ENCODE measurements at places on chromosomes 16 and 17.

DNA sequence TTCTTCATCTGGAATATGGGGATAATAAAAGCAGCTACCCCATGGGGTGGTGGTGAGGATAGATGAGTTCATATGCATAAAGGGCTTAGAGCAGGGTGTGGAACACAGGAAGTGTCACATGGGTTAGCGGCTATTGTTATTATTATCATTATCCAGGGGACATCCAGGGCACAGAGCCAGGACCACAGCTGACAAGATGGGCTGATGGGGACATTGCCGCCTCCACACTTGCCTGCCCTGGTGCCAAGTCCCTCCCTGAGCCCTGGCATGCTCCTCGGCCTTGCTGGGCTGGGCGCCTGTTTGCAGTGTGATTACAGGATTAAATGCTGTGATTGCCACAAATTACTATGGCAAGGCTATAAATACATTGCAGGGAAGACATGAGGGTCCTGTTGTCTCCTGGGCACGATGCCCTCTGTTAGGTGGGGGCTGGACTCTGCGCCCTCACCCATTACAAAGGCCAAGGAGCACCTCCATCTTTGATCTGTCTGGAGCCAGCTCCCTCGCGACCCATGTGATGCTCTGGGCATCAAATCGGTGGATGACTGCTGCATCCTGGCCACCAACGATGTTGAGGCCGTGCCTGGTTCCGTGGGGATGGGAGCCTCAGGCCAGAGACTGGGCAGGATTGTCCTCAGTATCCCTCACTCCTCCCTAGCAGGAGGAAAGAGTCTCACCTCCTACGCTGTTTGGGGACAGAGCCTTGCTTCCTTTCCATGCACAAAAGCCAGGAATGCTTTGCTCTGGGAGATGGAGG, 43.2 kb downstream of the PIMREG start:
- DNase-seq, result no peak

GRCh38 chr16:11325404-11326083, 19.7 kb upstream of the RMI2 start:
- DNase-seq, result no peak

- DNase-seq, result no peak
Observed at GRCh38 chr17:73384926-73385325, 73.1 kb upstream of the CDC42EP4 start.

- DNase-seq, result no peak
Observed at GRCh38 chr16:60729051-60729450, 1307.2 kb downstream of the CDH8 start.

DNA sequence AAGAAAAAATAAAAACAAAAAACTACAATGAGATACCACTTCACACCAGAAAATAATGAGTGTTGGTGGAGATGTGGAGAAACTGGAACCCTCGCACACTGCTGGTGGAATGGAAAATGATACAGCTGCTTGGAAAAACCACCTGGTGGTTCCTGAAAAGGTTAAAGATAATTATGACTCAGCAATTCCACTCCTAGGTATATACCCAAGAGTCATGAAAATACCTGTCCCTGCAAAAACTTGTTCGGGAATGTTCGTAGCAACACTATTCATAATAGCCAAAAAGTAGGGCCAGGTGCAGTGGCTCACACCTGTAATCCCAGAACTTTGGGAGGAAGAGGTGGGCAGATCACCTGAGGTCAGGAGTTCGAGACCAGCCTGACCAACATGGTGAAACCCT, 8.1 kb upstream of the ITGAE start:
- no peak for DNase-seq

- DNase-seq, result no peak
Observed at GRCh38 chr17:37820995-37821713, 76.3 kb upstream of the HNF1B start.

DNA sequence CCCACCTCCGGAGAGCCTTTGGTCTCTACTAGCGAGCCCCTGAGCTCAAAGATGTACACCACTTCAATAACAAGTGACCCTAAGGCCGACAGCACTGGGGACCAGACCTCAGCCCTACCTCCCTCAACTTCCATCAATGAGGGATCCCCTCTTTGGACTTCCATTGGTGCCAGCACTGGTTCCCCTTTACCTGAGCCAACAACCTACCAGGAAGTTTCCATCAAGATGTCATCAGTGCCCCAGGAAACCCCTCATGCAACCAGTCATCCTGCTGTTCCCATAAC, 702 bp downstream of the SPN start:
- no peak for DNase-seq

DNA sequence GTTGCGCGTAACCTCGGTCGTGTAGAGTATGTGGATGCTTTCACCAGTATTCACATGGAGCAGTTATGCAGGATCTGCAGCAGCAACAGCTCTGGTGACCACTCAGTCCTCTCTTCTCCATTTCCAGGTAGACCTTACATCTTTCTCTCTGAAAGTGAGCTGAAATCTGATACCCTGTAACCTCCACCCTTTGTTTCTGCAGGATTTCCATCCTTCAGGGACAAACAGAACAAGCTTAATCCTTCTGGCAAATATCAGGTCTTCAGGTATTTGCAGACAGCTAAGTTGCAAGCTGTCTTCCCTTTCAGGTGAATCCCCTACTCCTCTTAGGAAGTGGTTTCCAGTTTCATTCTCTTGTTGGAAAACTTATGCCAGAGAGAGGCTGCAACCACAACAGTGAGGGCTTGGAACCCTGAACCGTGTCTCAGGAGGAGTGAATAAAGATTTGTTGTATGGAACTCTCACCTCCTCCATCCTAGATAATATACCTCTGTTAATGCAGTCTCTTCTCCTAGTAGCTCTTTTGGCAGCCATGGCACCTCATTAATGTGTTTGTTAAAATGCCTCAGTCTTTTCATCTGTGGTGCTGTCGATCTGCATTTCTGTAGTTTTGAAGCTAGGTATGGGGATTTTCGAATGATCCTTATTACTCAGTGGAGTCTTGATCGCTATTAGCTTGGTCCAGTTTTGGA, 172.5 kb downstream of the PRKCA start:
- no peak for DNase-seq

GRCh38 chr17:29567554-29568330, 759 bp upstream of the TP53I13 start:
- DNase-seq, result peak; percentile 92

- no peak for DNase-seq
Observed at GRCh38 chr17:40534371-40535189, 30.7 kb downstream of the CCR7 start.

- DNase-seq, result no peak
Observed at GRCh38 chr16:1475552-1476114, 805 bp upstream of the CLCN7 start.

DNA sequence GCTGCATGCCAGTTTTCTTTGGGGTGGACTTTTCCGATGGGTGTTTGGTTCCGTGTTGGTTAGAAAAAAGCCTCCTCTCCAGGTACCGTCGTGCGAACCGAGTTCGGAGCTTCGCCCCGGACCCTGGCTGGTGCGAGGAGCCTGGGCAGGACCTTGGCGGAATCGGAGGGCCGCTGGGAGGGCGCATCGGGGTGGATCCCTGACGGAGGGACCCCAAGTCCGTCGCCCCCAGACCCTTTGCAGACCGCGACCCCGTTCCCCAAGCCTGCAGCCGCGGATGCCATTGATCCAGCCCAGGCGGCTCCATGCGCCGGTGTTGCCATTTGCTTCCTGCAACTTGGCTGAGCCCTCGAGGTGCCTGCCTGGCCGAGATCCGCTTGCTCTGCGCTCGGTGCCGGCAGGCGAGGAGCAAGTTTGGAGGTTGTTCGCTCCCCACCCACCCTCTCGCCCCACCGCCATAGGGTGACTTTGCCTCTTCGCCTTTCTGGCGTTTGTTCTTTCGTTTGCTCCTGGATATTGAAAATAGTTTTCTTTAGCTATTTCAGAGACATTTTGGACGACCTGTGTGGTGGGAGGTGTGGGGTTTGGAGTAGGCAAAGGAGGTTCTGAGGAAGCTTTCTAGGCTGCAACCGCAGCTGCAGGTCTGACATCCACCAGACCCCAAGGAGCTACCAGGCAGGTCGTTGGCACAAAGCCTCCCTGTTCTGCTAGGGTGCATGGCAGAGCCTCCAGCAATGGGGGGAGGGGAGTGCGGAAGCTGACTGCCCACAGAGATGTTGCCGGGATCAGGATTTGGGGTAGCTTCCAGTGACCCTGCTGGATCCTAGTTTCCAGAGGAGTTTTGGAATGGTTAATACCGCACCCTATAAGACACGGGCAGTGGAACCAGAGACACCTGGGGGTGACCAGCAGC, 58.2 kb downstream of the RAP1GAP2 start:
- DNase-seq, result no peak

- no peak for DNase-seq
Observed at GRCh38 chr16:73062001-73062616, 14.2 kb upstream of the ZFHX3 start.

- no peak for DNase-seq
Observed at GRCh38 chr16:2518823-2519710, 1.1 kb upstream of the AMDHD2 start.

- DNase-seq, result no peak
Observed at GRCh38 chr17:58032691-58033415, 25.8 kb upstream of the SRSF1 start.

- DNase-seq, result peak; percentile 56
Observed at GRCh38 chr16:72501739-72502593, 330.0 kb upstream of the PMFBP1 start.

- no peak for DNase-seq
Observed at GRCh38 chr16:77511053-77511452, 76.2 kb upstream of the ADAMTS18 start.

GRCh38 chr17:12180644-12181261, 160.1 kb downstream of the MAP2K4 start:
- DNase-seq, result no peak

DNA sequence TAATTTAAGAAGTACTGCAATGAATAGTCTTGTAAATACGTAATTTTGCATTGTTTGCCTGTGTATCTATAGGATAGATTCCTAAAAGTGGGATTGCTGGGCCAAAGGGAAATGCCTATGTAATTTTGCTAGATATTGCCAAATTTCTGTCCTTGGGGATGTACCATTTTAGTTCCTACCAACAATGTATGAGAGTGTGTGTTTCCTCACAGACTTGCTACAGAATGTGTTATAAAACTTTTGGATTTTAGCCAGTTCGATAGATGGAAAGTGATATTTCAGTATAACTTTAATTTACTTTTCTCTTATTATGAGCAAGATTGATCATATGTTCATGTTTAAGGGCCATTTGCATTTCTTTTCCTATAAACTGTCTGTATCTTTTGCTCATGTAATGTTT, 8.3 kb downstream of the TANGO6 start:
- no peak for DNase-seq

DNA sequence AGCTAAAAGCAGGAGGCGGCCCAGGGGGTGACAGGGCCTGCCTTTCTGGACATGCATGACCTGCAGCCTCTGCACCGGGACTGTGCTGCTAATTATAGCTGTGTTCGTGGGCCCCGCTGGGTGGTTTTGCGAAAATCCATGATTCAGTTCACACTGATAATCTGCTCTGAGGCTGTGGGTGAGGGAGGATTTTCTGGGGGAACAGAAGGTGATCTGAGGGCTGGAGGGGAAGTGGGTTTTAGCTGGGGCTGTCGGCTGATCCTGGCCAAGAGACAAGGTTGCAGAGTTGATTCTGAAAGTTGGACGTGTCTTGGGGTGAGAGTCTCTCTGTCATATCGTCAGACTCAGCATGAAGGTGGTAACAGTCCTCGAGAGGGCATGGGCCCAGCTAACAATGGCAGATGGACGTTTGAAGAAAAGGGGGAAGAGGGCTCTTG, 187.5 kb upstream of the ZNF469 start:
- no peak for DNase-seq

- no peak for DNase-seq
Observed at GRCh38 chr17:72358465-72358864, 237.6 kb downstream of the SOX9 start.

- no peak for DNase-seq
Observed at GRCh38 chr16:9316615-9317014, 225.2 kb downstream of the HAPSTR1 start.

- DNase-seq, result no peak
Observed at GRCh38 chr16:9407206-9407758, 315.8 kb downstream of the HAPSTR1 start.

DNA sequence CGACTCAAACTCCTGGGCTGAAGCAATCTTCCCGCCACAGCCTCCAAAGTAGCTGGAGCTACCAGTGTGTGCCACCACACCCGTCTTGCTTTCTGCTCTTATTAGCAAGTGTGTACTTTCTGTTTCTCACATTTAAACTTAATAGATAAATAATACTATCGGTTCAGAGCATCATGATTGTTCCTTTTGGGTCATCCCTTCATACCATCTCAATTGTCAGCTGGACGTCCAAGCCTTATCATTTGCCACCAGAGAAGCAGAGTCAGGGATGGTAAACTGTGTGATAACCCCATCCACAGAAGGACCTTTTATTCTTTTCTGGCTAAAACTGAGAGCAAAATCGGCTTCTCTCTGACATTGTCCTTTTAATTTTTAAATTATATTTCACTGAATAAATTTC, 279.8 kb upstream of the GOT2 start:
- no peak for DNase-seq

DNA sequence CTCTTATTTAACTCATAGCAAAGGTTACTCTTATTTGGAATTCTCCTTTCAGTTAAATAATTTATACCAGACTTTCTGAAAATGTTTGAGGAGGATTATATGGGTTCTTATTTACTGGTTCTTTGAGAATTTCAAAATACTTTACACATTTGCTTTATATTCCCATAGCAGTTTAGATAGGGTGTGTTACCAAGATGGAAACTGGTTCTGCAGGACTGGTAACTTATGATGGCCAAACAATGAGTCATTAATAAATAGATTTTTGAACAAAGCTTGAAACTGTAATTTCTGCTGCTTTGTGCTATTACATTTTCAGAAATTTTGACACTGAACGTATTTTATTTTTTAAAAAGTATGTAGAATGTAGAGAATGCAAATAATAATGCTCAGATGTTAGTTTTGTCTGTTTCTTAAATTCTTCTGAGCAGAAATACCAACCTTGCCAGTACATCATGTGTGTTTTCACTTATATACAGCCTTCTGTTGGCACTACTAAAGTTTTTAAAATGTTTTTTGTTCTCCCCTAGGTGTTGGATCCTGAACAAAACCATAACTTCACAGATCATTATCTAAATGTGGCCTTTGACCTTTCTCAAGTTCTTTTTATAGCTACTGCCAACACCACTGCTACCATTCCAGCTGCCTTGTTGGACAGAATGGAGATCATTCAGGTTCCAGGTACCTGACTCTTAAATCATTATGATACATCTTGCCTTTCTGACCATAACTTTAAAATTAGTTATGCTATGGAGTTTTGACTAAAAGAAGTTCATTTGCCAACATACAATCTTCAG, 48.3 kb upstream of the ABCC11 start:
- no peak for DNase-seq

GRCh38 chr17:48051283-48051682, 3.1 kb downstream of the NFE2L1 start:
- DNase-seq, result no peak

- peak; percentile 42 for DNase-seq
Observed at GRCh38 chr17:6041246-6041645, 28.9 kb upstream of the WSCD1 start.

GRCh38 chr17:81101614-81102306, 63.5 kb upstream of the PVALEF start:
- peak; percentile 99 for DNase-seq

DNA sequence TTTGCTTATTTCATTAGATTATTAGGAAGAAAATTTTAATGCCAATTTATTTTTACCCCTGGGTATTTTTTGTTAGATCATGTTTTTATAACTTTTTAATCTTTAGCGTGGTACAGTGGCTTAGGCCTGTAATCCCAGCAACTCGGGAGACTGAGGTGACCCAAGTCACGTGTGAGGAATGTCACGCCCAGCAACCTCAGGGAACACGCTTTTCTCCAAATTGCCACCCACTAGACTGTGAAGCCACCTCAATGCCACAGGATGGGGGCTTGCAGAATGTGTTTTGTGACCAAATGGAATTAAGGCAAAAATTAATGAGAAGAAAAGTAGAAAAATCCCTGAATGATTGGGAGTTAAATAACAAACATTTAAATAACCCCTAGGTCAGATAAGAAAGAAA, 141.8 kb downstream of the LAT start:
- no peak for DNase-seq
